ENCODE measurements at places on chromosomes 3 and 15.

DNA sequence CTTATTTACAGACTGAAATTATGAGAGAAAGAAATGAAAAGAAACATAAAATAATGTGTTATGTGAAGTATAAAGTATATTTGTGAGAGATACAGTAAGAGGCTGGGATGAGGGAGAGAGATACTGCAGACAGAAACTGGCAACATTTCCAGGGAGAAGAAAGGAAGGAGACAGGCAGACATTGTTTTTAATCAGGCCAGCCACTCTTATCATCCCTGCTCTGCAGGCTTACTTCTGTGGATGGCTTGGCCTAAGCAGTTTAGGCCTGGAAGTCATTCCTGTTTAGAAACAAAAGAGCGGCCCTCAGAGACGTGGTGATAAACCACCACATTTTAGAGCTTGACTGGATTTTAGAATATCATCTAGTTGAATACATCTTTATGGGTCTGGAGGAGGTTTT lies 12.4 kb downstream of the PCCB start:
- no peak for DNase-seq

DNA sequence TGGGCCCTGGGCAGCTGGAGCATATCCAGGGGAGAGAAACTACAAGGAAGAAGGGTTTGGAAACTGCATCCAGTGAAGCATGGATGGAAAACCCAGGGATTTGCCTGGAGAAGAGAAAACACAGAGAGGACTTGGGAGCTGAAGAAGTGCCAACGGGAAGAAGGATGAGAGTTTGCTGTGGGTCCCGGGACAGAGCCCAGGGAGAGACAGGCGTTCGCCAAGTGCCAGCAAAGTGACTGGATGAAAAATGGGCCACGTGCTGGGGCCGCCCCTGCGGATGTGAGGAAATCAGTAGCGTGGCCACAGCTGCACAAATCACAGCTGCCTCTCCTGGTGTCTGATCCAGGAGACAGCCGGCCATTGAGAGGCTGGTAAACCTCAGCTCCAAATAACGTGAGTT lies 70.4 kb downstream of the HES1 start:
- no peak for DNase-seq

GRCh38 chr15:66611257-66612053 lies 45.7 kb upstream of the LCTL start:
- no peak for DNase-seq

- no peak for DNase-seq
These were observed 4.8 kb upstream of the CSPG5 start for GRCh38 chr3:47583320-47584075.

DNA sequence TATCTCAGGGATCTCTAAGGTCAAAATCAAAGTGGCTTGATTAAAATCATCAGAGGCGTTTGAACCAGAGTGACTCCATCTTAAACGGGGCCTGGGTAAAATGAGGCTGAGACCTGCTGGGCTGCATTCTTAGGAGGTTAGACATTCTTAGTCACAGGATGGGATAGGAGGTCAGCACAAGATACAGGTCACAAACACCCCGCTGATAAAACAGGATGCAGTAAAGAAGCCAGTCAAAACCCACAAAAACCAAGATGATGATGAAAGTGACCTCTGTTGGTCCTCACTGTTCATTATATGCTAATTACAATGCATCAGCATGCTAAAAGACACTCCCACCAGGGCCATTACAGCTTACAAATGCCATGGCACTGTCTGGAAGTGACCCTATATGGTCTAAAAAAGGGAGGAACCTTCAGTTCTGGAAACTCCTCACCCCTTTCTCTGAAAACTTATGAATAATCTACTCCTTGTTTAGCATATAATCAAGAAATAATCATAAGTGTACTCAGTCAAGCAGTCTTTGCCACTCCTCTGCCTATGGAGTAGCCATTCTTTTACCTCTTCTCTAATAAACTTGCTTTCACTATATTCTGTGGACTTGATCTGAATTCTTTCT lies 143.3 kb upstream of the SLCO3A1 start:
- no peak for DNase-seq

DNA sequence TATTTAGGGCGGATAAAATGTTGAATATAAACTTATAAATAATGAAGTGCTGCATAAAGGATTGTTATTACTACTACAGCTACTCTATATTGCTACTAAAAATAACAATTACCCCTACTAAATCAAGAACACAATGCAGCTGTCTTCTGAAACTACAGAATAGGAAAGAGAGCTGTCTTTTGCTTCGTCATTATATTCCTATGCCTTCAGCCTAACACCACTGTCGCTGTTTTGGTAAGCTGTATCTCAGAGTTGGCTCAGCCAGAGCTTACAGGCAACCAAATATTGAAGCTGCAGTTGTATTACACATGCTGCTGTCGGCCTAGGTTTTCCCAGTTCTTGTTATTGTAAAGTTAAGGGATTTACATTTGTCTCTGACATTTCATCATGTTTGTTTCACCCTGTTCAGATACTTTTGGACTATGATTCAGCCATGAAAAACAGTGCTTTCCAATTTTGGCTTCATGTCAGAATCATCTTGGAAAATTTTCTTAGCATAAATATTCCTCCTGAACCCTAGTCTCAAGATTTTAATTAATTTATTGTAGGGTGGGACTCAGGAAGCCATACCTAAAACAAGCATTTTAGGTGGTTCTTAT lies 31.3 kb upstream of the LPP start:
- DNase-seq = no peak

DNA sequence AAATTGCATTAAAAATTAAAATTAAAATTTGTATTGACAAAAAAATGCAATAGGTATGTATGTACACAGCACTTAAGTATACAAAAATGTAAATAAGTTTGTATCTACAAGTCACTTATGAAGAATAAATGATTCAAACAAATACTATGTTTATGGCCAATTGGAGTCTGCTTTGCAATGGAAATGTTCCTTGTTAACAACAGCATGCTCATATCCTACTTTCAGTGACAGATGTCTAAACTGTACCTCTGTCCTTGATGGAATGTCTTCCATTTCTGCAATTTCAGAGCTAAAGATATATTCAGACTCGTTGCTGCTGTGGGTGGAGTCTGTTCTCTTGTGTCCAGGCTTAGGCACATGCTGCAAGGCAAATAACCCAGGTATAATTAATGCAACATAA lies 64.1 kb upstream of the MYO5C start:
- no peak for DNase-seq

- DNase-seq = no peak
These were observed 12.3 kb upstream of the KPNA4 start for GRCh38 chr3:160577556-160578195.

DNA sequence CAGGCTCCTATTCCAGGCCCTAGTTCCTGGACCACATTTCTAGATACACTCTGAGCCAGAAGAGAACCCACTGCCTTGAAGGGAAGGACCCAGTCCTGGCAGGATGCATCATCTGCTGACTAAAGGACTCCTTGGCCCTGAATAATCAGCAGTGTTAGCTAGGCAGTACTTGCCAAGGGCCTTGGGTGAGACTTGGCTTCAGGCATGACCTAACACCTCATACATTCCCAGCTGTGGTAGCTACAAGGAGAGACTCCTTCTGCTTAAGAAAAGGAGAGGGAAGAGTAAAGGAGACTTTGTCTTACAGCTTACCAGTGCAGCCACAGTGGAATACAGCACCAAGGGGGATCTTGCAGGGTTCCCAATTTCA lies 26.4 kb downstream of the PEAK1 start:
- DNase-seq = no peak

DNA sequence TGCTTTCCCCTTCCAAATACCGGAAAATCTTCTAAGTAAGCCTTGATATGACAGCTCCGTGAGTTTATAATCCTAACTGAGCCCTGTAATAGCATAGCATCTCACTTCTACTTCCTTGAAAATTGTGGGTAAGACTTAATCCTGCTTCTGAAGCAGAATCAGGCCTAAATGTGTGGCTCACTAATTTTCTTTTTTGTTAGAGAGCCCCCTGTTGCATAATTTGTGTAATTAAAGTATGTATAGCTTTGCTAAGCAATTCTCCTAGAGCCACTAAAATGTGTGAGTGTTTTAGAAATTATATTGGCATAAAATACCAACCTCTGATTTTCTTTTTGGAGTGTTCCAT lies 304.4 kb downstream of the FGF12 start:
- DNase-seq = no peak

DNA sequence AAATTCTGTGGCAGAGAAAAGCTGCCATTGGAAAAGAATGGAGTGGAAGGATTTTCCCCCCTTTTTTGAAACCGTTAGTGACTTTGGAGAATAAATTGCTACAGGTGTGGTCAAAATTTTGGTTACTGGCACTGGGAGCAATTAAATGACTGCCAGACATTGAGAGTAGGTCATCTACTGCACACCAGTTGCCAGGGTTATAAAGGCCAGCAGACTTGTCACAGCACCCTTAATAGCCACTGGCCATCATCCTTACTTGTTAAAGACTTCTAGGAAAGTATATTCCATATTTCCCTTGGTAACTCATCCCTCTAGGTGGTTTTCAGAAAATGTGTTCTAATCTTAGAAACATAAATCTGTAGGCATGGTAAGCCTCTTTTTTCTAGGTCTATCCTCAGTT lies 8.0 kb downstream of the PIK3CA start:
- no peak for DNase-seq

DNA sequence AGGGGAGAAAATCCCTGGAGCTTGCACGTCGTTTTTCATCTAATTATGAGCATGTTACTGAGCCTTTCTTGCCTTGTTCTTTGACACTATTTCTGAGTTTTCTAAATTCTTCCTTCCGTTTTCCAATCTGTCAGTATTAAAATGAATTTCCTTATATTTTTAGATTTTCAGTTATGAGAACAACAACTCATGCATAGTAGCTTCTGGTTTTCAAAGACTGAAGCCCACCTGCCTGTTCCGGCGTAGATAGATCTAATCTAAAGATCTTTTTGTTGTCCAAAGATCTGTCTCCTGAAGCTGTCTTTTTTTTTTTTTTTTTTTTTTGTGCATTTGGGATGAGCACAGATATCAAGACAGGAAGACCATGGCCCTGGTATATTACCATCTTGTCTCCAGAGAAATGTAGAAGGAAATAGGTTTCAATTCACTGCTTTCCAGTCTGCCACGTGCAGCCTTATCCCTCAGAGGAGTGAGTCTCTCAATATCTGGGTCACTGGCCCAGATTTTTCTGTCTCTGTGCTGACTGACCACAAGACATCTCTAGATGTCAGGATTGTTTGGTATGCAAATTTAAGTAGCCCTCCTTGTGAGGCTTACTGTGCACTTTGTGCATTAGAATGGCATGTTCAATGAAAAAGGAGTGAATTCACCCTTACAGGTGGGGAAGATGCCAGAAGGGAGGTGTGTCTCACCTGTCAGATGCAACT lies 222.3 kb upstream of the TMC3 start:
- DNase-seq = no peak

DNA sequence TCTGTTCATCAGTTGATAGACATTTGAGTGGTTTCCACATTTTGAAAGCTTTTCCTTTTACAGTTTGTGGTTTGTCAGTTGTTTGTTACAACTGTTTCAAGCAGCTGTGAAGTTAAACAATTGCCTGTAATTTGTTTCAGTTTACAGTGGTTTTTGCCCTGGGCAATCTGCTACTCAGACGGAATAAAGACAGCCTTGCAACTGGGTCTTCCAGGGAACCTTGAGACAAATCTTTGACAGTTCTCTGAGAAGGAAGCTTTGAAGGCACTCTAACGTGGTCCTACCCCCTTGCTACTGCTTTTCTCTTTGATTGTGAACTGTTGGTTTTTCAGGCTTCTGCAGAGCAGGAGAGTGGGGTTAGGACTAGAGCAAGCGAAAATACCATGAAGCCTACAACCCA lies 28.0 kb downstream of the LRRC28 start:
- DNase-seq = no peak

GRCh38 chr15:32871883-32872282 lies 154.1 kb downstream of the GREM1 start:
- no peak for DNase-seq

GRCh38 chr3:164235289-164236028 lies 842.8 kb downstream of the SI start:
- no peak for DNase-seq

- DNase-seq = no peak
These were observed 7.0 kb downstream of the HDGFL3 start for GRCh38 chr15:83200589-83200988.
